ENCODE measurements at places on chromosomes 13 and 19. TPM values are rescaled to one million over a fixed set of nuclear protein-coding genes. Genes with fewer than 3 reads are reported as not detected.

ETFB gene
- total RNA-seq: 133 TPM

SLC25A41 gene
- total RNA-seq: not detected

IFT88 gene
- total RNA-seq: 6.9 TPM

TMEM86B gene
- 2.2 TPM for total RNA-seq

ZNF850 gene
- total RNA-seq: 1.7 TPM

DHDH gene
- not detected for total RNA-seq

ANKRD24 gene
- 0.51 TPM for total RNA-seq

NLRP4 gene
- not detected for total RNA-seq

CHST8 gene
- total RNA-seq: not detected

CNFN gene
- not detected for total RNA-seq

CEACAM21 gene
- total RNA-seq: not detected

ELSPBP1 gene
- total RNA-seq: not detected

PSG6 gene
- 0.37 TPM for total RNA-seq

PDE4C gene
- 0.14 TPM for total RNA-seq

DNA sequence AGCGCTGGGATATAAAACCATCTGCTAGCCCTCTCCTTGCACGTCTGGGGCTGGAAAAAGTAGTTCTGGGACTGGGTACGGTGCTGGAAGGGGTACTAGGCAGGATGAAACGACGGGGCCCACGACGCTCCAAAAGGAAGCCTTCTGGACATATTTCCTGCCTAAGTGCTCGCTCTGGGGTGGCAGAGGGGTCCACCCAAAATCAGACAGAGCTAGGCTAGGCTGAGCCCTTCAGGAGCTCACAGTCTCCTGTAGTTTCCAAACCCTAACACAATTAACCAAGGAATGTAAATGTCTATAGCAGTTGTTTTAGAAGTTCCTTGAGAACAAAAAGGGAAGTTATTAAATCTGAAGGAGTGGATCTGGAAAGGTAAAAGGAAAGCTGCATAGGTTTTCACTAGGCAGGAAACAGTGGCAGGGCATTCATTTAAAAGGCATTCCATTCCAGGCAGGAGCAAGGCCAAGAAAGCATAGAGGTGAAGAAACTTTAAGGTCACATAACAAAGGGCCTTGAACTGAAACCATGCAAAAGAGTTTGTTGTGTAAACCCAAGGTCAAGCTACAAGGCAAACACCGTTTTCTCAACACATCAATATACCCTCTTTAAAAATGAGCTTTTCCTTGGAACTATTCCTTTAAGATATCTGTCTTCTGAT, 634 bp upstream of the DIAPH3 start:
- peak overlapping the region; percentile 96 for H3K27ac ChIP-seq
- DNase-seq: no peak
- peak overlapping the region; percentile 98 for H3K4me3 ChIP-seq
- peaks cover 47% of the 10 kb centered on the region for H3K4me1 ChIP-seq

- H3K4me3 ChIP-seq: no peak overlapping the region
- H3K4me1 ChIP-seq: peaks cover 6% of the 10 kb centered on the region
- peaks cover 6% of the 10 kb centered on the region for H3K27me3 ChIP-seq
Measured at GRCh38 chr19:58009301-58009665, 6.7 kb upstream of the ZNF606 start.

DNA sequence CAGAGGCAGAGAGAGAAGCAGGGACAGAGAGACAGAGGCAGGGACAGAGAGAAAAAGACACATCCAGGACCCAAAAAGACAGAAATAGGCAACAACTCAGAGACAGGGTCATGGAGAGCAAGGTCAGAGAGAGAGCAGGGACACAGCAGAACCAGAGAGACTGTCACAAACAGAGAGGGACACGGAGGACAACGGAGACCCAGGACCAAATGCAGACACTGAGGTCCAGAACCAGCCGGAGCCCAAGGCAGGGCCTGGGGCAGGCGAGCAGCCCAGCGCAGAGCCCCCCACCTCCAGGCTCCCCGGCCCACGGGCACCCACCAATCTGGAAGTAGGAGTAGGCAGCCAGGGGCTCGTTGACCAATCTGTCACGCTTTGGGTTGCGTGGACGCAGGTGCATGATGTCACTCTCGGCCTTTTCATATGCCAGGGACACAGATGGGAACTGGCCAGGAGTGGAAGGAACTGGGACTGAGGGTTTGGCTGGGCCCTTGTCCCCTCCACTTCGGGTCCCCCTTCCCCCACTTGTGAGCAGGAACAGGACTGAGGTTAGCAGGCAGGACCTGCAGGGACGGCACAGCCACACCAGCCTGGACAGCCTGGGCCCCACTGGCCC, 8.1 kb downstream of the TMEM147 start:
- H3K27me3 ChIP-seq: peaks cover 14% of the 10 kb centered on the region
- DNase-seq: no peak
- no peak overlapping the region for H3K27ac ChIP-seq
- no peaks in the 10 kb centered on the region for H3K36me3 ChIP-seq
- H3K4me3 ChIP-seq: no peak overlapping the region

GRCh38 chr19:13165162-13165997, 15.2 kb downstream of the IER2 start:
- DNase-seq: no peak
- H3K4me1 ChIP-seq: peaks cover 75% of the 10 kb centered on the region
- H3K36me3 ChIP-seq: no peaks in the 10 kb centered on the region
- H3K27me3 ChIP-seq: peaks cover 2% of the 10 kb centered on the region
- peak overlapping the region; percentile 97 for H3K27ac ChIP-seq
- peak overlapping the region; percentile 79 for H3K4me3 ChIP-seq

DNA sequence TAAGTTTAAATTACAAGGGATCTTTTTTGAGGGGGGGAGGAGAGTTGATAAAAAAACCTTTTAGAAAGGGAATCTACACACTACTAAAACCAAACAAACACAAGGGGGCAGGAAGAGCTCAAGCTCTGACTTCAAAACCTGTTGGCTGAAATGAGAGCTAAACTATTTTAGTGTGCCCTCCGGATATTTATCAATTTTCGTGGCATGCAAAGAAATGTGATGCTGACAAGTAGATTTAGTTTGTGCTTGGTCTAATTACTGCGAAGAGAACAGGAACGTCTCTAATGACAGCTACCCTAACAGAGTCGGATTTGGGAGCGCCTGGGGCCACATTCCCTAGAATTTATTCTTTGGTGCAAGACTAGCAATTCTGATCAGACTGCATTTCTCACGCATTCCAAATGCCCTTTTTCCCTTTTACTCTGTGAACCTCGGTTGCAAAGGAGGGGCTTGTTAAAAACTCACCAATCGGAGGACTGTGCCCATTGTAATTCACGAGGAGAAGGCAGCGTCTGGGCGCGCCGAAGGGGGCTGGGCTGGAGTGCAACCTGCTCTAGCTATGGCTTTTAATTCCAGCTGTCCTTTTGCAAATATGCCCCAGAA, 802 bp upstream of the FREM2 start:
- no peak overlapping the region for H3K27ac ChIP-seq
- peak overlapping the region; percentile 18 for H3K4me3 ChIP-seq
- DNase-seq: peak; percentile 6
- peaks cover 2% of the 10 kb centered on the region for H3K27me3 ChIP-seq
- H3K4me1 ChIP-seq: peaks cover 9% of the 10 kb centered on the region
- H3K36me3 ChIP-seq: no peaks in the 10 kb centered on the region

DNA sequence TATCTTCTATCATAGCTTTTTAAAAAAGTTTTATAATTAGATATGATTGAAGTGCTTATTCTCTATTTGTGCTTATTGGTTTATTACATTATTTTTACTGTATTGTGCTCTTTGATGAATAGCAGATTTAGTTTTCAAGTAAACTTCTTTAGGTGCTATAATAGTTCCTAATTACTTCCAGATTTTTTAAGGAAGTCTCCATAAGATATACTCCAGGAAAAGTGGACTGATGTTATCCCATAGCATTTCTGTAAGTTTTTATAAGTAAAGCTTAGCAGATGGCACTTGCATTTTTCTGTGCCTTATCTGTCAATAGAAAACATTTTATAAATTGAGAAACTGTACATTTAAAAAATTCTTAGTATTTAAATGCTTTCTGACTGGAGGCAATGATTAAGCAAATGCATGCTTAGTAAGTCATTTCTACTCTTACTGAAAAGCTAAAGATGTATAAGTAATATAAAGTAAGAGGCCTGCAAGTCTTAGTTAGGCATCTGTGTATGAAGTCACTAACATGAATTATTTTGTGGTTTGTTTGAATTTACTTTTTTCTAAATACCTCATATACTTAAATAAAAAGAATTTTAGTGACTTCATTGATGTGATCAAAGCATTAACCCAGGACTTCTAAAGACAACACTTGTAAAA, 182.8 kb downstream of the MAB21L1 start:
- no peaks in the 10 kb centered on the region for H3K36me3 ChIP-seq
- H3K27me3 ChIP-seq: no peaks in the 10 kb centered on the region
- H3K4me1 ChIP-seq: peaks cover 23% of the 10 kb centered on the region
- H3K27ac ChIP-seq: peak overlapping the region; percentile 40
- no peak overlapping the region for H3K4me3 ChIP-seq

DNA sequence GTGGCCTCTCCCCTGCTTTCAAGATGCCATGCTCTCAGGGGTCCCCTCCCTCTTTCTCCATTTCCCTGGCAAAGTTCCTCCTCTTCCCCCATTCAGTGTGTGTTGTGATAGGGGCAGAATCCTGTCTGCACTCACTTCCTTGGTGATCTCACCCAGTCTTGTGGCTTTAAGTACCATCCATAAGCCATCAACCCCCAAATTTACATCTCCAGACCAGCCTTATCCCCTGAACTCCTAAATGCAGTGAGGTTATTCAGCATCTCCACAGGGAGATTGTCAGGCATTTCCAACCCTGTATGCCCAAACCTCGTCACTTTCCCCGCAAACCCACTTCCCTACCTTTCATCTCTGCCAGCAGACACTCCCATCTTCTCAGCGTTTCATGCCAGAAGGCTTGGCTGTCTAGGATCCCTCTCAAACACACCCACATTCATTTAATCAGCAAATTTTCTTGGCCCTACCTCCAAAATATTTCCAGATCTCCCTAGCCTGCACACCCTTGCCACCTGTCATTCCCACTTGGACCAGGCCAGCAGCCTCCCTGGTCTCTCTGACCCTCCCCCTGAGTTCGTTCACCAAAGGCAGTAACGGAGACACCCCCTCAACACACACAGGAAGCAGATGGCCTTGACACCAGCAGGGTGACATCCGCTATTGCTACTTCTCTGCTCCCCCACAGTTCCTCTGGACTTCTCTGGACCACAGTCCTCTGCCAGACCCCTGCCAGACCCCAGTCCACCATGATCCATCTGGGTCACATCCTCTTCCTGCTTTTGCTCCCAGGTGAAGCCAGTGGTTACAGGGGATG, at the start of gene HCST:
TSS of gene HCST (plus strand) at position 676 of the 808 bp plus-strand sequence. CDS start at position 741, 65 bp downstream.
- H3K36me3 ChIP-seq: no peaks in the 10 kb centered on the region
- H3K4me1 ChIP-seq: peaks cover 60% of the 10 kb centered on the region
- peak; percentile 46 for DNase-seq
- peaks cover 2% of the 10 kb centered on the region for H3K27me3 ChIP-seq

DNA sequence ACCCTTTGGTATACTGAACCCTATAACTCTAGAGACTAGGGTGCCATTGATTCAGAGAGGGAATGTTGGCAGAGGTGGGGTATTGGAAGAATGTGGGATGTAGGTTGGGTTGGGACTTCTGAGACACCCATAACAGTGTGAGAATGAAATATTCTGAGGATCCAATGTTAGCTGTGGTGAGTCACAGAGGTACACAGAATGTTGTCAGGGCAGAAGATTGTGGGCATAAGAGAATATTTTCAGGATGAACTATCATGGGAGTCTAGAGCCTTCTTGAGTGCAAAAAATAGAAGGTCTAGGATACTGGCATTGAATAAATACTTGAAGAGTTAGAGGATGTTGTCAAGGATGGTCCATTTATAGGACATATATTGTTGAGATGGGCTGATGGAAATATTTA, 9.0 kb downstream of the KLK13 start:
- H3K4me1 ChIP-seq: no peaks in the 10 kb centered on the region
- no peak overlapping the region for H3K4me3 ChIP-seq
- H3K27me3 ChIP-seq: no peaks in the 10 kb centered on the region
- DNase-seq: no peak

- peaks cover 9% of the 10 kb centered on the region for H3K27me3 ChIP-seq
- H3K4me3 ChIP-seq: peak overlapping the region; percentile 95
- peak; percentile 44 for DNase-seq
- H3K36me3 ChIP-seq: peaks cover 9% of the 10 kb centered on the region
Measured at GRCh38 chr13:110616103-110617101, 1.1 kb downstream of the NAXD start.

- no peak for DNase-seq
- peaks cover 73% of the 10 kb centered on the region for H3K4me1 ChIP-seq
- peak overlapping the region; percentile 68 for H3K27ac ChIP-seq
- H3K4me3 ChIP-seq: peak overlapping the region; percentile 74
Measured at GRCh38 chr19:40802300-40803169, 3.5 kb downstream of the EGLN2 start.

DNA sequence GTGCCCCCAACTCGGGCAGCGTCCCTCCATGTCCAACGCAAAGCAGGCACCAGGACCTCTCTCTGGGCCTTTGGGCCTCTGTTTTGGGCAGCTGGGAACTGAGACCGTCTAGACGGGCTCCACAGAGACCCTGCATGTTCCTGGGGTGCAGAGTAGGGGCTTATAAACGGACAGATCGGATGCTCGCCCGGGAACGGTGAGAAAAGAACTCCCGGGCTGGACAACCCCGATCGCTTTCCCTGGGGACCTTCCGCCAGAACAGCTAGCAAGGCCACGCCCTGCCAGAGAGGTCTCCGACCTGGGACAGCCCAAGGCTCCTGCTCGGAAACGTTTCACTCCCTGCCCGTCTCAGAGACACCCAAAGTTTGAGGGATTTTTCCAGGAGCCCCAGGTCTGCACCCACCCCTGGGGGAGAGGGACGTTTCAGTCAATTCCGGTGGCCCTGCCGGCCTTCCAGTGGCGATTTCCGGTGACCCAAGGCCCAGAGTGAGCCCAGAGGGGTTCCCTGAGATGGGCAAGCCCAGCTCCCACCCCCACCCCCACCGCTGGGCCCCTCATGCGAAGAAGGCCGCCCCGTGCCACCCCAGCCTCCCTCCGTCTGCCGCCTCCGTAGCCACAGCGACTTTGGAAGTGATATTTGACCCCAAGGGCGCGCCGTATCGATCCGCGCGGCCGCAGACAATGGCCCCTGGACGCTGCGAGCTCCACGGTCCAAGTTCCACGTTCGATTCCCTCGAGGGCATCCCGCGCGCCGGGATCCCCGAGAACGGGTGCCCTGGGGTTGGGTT, 1.7 kb downstream of the NR2F6 start:
- peaks cover 45% of the 10 kb centered on the region for H3K4me1 ChIP-seq
- peaks cover 5% of the 10 kb centered on the region for H3K27me3 ChIP-seq
- peak; percentile 40 for DNase-seq
- H3K36me3 ChIP-seq: 0 out of 2 replicates have a peak, but pooled peaks cover 9% of the 10 kb centered on the region

GRCh38 chr13:42420304-42420703, 148.4 kb downstream of the AKAP11 start:
- H3K4me1 ChIP-seq: no peaks in the 10 kb centered on the region
- H3K36me3 ChIP-seq: no peaks in the 10 kb centered on the region

GRCh38 chr13:34749046-34749445, 193.0 kb upstream of the NBEA start:
- H3K4me1 ChIP-seq: no peaks in the 10 kb centered on the region
- H3K4me3 ChIP-seq: no peak overlapping the region
- no peak for DNase-seq
- H3K27ac ChIP-seq: no peak overlapping the region

DNA sequence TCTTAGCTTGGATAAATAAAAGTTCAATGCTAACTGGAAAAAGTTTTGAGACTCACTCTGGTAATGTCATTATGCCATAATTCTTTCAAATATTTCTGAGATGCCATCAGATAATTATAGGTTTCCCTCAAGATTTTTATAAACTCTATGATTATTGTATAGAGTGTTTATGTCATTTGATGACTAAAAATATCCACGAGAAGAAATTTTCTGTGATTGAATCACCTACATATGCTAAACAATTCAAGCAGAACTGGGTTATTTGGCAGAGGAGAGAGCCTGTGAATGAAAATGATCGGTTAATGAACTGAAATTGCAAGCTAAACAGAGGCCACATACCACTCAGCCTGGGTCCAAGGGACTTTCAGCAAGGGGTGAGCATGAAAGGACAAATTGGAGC, 92.6 kb upstream of the TSC22D1 start:
- H3K4me1 ChIP-seq: no peaks in the 10 kb centered on the region
- H3K27me3 ChIP-seq: no peaks in the 10 kb centered on the region
- no peaks in the 10 kb centered on the region for H3K36me3 ChIP-seq
- H3K4me3 ChIP-seq: no peak overlapping the region

Data from HFFc6 (cell line).